ENCODE measurements at places on chromosomes 16 and 17.

DNA sequence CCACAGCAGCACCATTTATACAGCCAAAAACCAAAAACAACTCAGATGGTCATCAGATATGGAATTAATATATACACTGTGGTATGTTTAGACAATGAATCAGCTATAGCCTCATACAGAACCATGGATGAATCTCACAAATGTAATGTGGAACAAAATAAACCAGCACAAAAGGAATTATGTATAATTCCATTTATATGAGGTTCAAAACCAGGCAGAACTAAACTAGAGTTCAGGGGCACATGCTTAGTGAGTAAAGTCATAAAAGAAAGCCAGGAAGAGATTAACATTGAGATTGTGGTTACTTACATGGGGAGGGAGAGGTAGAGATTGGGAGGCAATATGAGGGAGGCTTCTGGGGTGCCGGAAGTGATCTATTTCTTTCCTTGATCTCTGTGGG is 231.1 kb downstream of the COPRS start:
- peak; percentile 47 for DNase-seq

GRCh38 chr17:17752821-17753321 is 71.6 kb downstream of the RAI1 start:
- DNase-seq: no peak

- DNase-seq: no peak
Measured at GRCh38 chr17:73163043-73163442, 1.8 kb upstream of the SSTR2 start.

GRCh38 chr17:30605027-30605426 is 127.8 kb downstream of the GOSR1 start:
- no peak for DNase-seq

DNA sequence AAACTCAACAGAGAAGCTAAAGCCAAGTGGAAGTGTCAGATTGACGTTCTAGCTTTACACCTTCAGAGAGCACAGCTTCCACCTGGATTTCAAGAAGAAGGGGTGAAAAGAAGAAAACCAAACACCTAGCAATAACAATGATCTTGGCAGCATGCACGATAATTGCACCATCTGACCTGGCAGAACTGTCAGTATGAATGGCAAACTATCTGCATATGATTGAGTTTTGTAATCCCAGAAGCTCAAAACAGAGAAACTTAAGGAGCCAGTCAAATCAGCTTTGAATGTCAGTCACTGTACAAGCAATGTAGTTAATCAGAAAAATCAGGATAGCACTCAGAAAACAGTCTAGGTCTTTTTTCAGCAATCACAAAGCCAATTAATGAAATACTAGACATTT is 427.1 kb downstream of the ZFHX3 start:
- DNase-seq: no peak
